ENCODE measurements at places on chromosomes 2 and 18.
A peak's percentile ranks its signal among the peaks of the same experiment; 100 is the strongest.

DNA sequence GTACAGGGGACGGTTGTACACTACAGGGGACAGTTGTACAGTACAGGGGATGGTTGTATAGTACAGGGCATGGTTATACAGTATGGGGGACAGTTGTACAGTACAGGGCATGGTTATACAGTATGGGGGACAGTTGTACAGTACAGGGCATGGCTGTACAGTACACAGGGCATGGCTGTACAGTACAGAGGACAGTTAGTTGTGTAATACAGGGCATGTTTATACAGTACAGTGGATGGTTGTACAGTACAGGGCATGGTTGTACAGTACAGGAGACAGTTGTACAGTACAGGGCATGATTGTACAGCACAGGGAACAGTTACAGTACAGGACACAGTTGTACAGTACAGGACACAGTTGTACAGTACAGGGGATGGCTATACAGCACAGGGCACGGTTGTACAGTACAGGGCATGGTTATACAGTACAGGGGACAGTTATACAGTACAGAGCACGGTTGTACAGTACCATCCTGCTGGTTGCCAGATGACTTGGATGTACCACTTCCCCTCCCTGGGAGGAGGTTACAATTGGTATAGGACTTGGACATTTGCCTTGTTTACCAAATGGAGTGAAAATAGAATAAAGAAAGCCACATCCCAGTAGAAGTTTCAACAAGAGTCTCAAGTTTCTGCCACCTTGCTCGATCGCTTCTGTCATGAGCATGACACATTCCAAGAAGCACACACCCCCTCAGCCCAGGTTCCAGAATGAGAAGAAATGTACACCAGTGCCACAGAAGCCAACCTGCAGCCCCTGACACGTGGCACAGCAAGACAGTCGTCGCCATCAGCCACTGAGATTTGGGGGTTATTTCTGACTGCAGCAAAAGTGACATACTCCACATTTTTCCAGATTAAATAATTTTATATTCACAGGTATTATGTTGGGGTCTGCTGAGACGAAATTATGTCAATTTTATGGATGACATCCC is 16.0 kb downstream of the CYRIA start:
- DNase-seq: no peak

- DNase-seq: no peak
These were observed 403.5 kb downstream of the SETBP1 start for GRCh38 chr18:45084206-45084605.

DNA sequence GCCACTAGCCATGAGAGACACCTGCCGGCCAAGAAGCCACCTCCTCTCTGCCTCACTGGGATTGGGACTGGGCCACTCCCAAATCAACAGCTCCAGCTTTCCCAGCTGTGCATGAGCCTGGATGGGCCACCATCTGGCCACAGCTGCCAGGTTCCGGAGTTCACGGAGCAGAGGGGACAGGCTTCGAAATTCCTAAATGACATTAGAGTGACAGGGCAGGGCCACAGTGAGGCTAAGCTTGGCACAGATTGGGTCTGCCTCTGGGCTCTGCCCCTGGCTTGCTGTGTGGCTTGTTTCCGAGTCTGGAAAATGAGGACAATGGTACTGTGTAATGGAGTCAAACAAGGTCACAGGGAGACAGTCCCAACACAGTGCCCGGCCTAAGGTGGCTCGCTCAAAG is 6.5 kb downstream of the DIPK1C start:
- no peak for DNase-seq

GRCh38 chr18:49441338-49441938 is 19.0 kb downstream of the DYM start:
- no peak for DNase-seq

- no peak for DNase-seq
These were observed 1021.3 kb upstream of the GYPC start for GRCh38 chr2:125634662-125635061.

DNA sequence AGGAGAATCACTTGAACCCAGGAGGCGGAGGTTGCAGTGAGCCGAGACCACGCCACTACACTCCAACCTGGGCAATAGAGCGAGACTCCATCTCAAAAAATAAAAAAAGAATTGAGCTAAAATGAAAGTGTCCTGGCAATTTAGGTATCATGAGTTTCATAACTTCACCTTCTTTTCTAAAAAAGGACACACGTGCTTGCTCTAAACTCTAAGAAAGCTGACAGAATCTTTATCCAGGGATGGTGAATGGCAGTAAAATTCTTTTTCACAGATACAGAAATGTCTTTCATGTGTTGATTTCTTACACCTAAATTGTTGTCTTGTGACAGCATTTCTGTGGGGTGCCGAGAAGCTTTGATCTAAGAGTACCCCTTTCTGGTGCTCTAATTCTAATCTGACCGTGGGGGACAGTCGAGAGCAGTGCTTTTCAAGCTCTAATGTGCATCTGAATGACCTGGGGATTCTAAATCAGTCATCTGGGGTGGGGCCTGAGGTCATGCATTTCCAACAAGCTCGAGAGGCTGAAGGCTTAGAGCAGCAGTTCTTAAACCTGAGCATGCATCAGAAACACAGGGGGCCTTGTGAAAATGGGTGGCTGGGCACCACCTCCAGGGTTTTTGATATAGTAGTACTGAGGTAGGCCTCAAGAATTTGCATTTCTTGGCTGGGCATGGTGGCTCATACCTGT is 42.1 kb upstream of the REL start:
- no peak for DNase-seq

DNA sequence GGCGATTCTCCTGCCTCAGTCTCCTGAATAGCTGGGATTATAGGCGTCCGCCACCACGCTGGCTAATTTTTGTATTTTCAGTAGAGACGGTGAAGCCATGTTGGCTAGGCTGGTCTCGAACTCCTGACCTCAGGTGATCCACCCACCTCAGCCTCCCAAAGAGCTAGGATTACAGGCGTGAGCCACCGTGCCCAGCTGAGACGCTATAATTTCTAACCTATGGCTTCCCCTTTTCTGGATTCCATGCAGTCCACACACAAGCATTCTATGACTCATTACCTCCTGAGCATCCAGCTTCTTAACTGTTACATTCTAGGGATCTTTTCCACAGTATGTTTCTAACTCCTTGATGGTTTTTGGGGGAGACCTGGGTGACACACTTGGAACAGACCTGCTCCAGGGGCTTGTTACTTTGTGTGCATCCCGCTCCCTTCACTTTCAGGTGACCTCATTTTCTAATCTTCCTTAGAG is 11.8 kb upstream of the KCMF1 start:
- no peak for DNase-seq

DNA sequence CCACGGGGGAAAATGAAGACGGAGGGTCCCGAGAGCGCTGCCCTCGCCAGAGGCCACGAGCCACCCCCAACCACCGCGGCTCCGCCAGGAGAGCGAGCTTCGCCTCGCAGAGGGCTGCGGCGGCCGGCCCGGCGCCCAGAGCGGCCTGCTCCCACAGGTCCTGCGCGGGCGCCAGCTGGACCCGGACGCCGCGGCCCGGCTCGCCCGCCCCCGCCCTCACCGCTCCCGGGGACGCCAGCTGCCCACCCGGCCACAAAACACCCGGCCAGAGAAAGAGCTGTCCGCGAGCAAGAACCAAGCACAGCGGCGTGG is 709 bp downstream of the PTPN2 start:
- no peak for DNase-seq

DNA sequence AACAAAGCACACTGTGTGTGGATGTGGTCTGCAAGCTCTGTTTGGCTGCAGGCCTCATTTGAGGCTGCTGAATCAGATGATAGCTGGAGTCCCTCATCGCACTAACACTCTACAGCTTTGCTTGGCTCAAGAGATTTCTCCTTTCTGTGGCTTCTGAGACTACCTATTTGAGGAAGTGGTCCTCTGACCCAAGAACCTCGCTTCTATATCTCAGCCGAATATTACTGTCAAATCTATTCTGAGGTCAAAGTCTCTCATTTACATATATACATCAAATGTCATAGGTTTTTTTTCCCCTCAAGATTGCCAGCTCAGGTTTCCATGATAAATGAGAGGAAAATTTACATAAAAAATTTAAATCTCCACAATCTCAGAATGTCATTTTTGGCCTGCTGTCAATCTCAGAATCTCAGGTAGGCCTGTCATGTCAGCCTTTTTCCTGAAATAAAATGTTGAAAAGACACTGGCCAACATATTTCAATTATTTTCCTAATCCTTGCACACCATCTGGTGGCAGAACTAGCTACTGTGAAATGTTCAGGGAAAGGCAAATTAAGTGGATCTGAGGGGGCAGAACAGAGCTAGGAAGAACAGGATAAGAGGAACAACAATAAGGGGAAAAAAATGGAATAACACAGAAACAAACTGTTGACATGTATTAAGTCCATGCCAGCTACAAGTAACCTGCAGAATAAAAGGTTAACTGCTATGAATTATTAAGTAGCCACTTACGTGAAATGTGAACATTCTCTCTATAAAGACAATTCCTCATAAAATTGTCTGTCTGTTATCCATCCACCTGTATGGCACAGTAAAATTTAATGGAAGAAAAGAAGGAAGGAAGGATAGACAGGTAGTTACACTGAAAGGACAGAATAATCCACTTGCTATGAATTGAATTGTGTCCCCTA is 39.3 kb downstream of the AP1S3 start:
- DNase-seq: no peak

DNA sequence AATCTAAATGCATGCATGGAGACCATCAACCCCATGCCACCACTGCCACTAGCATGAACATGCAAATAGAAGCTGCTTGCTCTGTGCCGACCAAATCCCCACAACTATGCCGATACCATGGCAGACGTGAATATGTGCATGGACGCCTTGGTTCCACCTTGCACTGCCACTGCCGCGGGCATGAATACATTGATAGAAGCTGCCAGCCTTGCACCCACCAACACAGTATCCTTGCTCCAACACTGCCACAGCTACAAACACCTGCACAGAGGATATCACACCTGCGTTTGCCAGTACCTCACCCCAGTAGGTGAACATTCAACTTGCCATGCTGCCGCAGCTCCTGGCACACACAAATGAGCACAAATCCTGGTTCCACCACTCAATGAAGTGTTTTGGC is 527.4 kb upstream of the REG3G start:
- DNase-seq: no peak

- DNase-seq: no peak
These were observed 28.0 kb upstream of the WDR75 start for GRCh38 chr2:189413249-189413648.

GRCh38 chr2:236629961-236630872 is 60.6 kb downstream of the ACKR3 start:
- no peak for DNase-seq

DNA sequence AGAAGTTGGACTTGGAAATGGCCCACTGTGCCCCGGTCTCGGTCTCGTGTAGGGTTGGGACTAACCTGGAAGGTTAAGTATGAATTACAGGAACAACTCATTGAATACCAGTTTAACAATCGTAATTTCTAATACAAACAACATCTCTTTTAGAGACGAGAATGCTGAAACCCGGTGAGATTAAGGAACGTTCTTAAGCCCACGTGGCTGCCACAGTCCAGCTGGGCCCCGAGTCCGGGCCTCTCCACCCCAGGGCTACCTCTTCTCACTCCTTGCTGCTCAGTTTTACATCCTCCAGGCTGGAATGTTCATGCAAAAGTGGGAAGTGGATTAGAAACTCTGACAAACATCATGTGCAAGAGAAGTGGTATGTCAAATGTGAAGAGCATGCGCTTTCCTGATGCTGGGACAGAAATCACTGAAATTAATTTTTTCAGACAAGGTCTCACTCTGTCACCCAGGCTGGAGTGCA is 29.4 kb downstream of the NGEF start:
- DNase-seq: no peak

DNA sequence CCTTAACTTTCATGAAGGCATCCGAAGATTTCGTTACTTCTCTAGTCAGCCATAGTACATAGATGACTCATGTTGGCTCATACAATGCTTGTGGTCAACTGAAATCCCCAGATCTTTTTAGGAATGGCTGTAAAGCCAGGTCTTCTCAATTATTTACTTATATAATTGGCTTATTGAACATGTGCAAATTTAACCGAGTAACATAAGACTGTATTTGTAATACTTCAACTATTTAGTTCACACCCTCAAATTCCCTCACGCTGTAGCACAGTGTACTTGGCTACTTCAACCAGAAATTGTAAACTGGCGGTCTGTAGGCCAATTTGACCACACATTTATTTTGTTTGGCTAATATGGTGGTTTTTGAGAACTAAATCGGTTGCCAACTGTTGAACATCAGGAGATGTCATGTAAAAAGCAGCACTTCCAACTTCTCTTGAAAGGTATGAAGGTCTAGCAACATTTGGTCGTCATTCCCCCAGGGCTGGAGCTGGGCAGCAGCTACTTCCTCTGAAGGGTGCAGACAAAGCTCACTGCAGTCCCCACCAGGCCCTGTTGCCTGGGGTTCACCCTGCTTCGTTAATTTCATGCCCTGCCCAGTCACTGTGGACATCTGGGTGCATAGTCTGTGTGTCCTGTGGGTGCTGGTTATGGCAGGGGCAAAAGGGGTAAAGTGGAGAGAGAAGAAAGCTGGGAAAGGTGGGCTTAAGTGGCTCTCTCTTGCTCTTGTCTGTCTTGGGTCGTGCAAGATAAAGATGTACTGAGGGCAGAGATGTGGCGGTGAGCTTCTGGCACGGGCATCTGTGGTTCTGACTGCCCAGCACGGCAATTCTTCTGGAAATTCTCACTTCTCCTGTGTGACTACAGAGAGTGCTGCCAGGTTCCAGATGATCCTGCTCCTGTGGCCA is 3.2 kb upstream of the SH3RF3 start:
- DNase-seq: no peak

DNA sequence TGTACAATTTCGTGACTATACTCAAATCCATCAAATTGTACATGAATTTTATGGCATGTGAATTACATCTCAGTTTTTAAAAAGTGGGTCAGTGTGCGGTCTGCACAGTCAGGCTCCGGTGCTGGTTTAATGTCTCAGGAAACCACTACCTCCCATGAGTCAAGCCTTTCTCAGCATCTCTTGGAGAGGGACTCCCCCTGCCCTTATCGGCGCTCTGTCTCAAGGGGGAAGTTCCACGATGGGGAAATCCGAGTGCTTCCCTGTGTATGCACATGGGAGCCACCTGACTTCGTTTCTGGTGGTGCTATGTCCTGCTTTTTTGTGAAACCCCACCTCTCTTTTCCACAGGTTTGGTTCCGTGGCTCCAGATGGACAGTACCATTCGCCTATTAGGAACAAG is 72.5 kb downstream of the ACOXL start:
- DNase-seq: peak; percentile 50

DNA sequence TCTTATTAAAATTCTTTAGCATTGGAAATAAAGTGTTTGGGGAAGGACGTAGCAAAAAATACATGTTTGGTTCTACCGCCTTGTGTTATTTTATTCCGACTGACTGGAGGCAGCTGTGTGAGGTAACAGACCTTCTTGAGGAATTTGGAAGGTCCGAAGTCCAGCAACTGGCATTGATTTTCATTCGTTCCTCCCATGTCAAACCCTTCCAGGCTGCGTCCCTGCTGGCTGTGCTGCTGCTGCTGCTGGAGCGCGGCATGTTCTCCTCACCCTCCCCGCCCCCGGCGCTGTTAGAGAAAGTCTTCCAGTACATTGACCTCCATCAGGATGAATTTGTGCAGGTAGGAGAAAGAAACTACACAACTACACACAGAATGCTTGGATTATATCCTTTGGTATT is 21.8 kb downstream of the CNDP1 start:
- no peak for DNase-seq
